ENCODE measurements at places on chromosomes 3 and 15. TPM values are rescaled to one million over a fixed set of nuclear protein-coding genes. Genes with fewer than 3 reads are reported as not detected.

The MYO9A gene
- polyA plus RNA-seq: 38.0 TPM

The MORC1 gene
- polyA plus RNA-seq: 0.42 TPM

The COL8A1 gene
- 11.5 TPM for polyA plus RNA-seq

The DHFR2 gene
- 10.5 TPM for polyA plus RNA-seq

The KBTBD13 gene
- 0.05 TPM for polyA plus RNA-seq

- DNase-seq: no peak
These were observed 88.6 kb downstream of the NR1I2 start for GRCh38 chr3:119870512-119870911.

DNA sequence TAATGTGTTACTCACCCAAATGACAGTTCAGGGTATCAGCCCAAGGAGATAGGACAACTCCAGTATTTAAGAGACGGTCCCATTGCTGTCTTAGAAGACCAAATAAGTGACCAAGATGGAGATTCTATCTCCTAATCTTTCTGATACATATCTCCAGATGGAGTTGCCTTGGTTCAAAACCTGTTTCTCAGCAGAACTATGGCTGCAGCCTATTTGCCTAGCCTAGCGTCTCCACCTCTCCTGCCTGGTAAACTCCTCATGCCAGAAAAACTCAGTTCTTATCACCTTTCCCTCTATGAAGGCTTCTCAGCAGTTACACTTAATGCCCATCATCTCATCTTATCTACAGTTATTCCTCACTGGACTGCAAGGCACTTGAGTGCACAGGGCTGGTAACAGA, 1.2 kb upstream of the CSPG5 start:
- DNase-seq: no peak

GRCh38 chr15:53331328-53332190, 427.9 kb downstream of the WDR72 start:
- DNase-seq: no peak

DNA sequence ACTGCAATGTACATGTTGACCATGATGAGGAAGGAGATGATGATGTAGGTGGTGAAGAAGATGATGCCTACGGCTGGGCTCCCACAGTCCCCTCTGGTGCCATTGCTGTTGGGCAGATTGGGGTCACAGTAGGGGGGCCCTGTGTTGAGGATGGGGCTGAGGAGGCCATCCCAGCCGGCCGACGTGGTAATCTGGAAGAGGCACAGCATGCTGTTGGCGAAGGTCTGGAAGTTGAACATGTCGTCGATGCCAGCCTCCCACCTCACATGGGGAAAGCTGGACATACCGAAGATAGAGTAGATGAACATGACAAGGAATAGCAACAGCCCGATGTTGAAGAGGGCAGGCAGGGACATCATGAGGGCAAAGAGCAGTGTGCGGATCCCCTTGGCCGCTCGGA, 48.6 kb upstream of the SCN5A start:
- no peak for DNase-seq

DNA sequence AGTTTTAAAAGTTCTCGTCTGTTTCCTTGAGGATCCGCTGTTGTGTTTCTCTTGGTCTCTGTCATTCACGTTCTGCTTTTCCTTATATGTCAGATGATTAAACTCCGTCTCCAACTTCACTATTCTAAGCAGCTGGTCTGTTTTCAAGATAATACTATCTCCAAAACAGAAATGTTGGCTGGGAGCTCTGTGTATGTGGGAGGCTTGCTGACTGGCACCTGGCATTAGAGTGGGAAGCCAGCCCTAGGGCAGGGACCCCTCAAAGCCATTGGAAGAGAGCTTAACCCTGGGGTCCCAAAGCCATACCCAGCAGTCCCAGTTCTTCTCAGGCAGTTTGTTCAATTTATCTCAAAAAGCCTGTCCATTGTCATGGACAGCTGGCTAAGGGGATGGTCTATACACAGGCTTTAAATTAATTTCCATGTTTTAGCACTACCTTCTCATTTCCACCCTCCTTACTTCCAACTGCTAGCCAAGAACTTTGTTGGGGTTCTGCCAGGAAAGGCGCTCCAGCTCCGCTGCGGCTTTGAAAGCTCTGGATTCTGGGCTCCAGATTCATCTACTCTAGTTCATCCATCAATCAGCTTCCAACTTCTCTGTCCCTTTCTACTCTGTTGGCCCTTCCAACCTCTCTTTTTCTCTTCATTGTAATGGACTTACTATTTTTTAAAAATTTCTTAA, 9.2 kb downstream of the BTBD1 start:
- no peak for DNase-seq

DNA sequence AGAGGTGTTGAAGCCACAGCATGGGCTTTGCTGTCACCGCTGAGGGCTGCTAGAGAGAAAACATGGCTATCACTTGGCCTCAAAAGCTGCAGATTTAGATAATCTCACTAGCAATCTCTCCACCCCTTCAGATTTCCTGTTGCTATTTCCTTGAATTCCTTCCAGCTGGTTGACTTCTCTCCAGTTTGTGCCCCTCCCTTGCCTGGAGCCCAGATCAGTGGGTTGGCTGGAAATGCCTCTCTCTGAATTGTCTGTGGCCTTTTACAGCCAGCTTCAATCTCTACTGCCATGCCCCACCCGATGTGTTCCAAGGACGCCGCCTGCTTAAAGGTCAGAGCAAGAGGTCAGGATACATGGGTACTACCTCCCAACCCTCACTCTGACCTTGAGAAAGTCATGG, 294.1 kb downstream of the NTRK3 start:
- no peak for DNase-seq

GRCh38 chr3:154182322-154182922, 61.2 kb downstream of the ARHGEF26 start:
- no peak for DNase-seq

DNA sequence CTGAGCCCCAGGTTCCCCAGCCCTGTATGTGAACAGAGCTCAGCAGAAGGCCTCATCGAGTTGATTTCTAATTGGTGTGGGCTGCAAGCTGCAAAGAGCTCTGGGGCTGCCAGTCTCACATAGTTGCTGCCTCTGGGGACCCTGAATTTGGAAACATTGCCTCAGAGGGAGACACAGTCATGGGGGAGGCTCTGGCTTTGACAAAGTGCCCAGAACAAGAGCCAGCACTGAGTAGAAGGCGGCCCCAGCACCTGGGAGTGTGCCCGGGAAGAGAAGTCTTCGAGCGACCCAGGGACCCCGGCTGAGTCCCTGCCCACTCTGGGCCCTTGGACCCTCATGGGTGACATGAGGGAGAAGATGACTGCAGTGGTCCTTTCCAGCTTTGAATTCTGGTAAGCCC, 7.3 kb downstream of the NTRK3 start:
- no peak for DNase-seq

DNA sequence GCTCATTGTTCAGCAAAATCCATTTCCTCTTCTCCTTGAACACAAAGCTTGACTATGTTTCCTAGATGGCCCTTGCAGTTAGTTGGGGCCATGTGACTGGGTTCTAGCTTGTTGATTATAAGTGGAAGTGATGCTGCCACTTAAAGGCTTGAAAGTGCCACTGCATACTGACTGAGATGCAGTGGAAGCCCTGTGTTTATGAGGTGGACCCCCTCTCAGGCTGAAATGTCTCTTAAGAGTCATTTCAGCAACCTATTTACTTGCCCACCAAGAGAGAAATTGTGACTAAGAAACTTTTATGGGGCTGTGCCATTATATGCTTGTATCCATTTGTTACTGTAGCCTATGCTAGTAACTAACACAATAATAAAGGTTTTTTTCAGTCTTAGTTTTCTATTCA, 8.4 kb upstream of the ANP32A start:
- no peak for DNase-seq

GRCh38 chr3:140244893-140245292, 309.9 kb downstream of the CLSTN2 start:
- DNase-seq: no peak

GRCh38 chr15:96119734-96120133, 210.8 kb upstream of the NR2F2 start:
- no peak for DNase-seq

GRCh38 chr3:184590795-184591194, 29.2 kb downstream of the EPHB3 start:
- DNase-seq: no peak

DNA sequence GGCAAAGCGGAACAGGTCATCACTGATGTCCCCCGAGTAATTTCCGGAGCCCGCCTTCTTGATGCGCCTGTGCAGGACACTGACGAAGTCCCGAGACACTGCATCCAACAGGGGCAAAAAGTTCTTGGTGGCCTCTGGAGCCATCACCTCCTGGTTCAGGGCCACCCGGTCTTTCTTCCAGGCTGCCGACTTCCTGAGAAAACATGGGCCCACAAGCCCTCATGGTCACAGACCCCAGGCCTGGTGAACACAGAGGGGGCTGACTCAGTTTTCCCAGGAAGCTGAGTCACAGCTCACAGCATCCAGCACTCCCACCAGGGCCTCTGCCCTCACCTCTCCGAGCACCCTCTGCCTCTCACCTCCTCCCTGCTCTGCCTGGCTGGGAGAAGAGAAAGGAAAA, 22.4 kb downstream of the CYP11A1 start:
- no peak for DNase-seq

- DNase-seq: no peak
These were observed 5.2 kb downstream of the TPRA1 start for GRCh38 chr3:127585163-127585812.

- DNase-seq: no peak
These were observed 123.3 kb upstream of the CTNNB1 start for GRCh38 chr3:41075975-41076374.

- no peak for DNase-seq
These were observed 140.8 kb downstream of the TP63 start for GRCh38 chr3:189771842-189772450.

DNA sequence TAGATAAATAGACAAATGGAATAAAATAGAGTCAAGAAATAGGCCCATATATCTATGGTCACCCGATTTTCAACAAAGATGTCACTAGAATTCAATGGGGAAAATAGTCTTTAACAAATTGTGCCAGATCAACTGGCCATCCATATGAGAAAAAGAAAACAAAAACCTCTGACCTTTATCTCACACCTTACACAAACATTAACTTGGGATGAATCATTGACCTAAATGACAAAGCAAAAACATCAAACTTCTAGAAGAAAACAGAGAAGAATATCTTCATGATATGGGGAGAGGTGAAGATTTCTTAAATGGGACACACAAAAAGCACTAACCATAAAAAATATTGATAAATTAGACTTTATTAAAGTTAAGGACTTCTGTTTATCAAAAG, 31.9 kb downstream of the ITGA11 start:
- no peak for DNase-seq

DNA sequence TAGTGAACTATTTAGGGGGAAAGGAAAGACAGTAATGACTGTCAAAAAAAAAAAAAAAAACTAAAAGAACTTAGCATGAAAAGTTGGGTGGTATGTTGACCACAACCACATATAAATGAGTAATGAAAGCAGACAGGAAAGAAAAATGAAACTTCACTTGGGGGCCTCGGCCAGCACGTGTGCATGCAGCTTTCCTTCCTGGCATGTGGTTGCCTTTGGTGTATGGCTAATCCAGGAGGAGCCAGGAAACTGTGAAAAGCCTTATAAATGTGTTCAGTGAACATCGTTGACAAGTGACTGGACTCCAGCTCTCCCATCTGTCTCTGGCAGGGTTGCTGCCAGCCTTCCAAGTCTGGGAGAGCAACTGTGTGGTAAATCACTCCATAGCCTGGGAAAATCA, 195.1 kb downstream of the DTWD1 start:
- no peak for DNase-seq

GRCh38 chr3:13133471-13133981, 60.3 kb upstream of the IQSEC1 start:
- no peak for DNase-seq

- DNase-seq: no peak
These were observed 60.6 kb upstream of the GCNT3 start for GRCh38 chr15:59550956-59551355.

GRCh38 chr3:46661776-46662766, 31.4 kb downstream of the ALS2CL start:
- no peak for DNase-seq

Measured in left renal cortex interstitium (tissue), 4 donors.